ENCODE measurements at places on chromosomes 2 and 18.

DNA sequence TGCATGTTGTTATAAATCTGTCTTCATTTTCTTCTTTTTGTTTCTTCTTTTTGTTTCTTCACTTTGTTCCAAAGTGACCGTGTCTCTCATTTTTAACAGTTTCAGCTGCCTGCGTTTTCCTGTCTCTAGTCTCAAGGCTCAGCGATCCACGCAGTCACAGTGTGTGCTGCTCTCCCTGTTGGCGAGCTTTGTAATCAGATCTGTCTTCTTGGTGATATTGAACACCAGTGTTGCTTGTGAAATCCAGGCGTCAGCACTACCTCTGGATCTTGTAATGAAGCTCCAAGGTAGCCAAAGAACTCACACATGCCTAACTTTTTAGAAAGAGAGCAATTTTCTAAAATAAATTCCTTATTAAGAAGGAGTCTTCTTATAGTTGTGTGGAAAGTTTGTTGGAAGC, 13.2 kb downstream of the SNTG2 start:
- no peak for DNase-seq

DNA sequence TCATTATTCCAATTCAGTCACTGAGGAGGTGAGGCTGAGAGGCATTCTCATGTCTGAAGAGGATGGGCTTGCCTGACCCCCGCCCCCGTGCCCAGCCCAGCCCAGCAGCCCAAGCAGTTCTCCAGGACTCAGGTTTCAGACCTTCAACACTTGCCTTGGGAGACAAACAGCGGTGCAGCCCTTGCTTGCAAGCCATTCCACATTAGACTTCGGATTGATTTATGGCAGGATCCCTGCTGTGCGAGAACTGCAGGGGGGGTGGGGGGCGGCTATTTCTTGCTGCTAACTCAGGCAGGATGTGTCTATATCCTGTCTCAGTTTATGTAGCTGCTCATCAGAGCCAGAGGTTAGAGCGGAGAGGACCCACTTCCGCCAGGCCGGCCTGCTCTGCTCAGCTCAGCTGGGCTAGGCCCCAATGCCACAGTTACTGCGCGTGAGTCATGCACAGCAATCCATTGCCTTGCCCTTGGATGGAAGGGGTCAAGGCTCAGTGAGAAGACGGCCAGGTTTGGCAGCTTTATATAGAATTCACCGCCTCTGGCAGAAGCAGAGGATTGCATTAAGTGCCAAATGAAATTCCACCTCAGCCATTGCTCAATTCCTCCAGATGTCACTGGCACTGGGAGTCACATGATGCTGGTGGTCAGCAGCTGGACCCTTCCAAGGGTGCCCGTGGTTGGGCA, 1.8 kb downstream of the GYPC start:
- peak; percentile 12 for DNase-seq

- DNase-seq = no peak
Measured at GRCh38 chr2:24830351-24830750, 37.1 kb downstream of the CENPO start.

GRCh38 chr2:18559531-18560030, 872 bp downstream of the RDH14 start:
- DNase-seq = no peak

DNA sequence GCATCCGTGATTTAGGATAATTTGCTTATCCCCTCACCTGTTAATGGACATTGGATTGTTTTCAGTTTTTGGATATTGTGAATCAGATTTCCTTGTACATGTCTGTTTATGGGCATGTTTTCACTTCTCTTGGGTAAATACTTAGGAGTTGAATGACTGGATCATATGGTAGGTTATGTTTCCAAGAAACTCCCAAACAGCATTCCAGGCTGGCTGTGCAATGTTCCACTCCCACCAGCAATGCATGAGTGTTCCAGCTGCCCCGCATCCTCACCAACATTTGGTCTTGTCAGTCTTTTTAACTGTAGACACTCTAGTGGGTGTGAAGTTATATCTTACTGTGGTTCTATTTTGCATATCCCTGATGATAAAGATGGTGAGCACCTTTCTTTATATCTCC, 8.9 kb upstream of the LRRFIP1 start:
- DNase-seq = no peak

- no peak for DNase-seq
Measured at GRCh38 chr2:17951563-17951962, 73.1 kb downstream of the KCNS3 start.

DNA sequence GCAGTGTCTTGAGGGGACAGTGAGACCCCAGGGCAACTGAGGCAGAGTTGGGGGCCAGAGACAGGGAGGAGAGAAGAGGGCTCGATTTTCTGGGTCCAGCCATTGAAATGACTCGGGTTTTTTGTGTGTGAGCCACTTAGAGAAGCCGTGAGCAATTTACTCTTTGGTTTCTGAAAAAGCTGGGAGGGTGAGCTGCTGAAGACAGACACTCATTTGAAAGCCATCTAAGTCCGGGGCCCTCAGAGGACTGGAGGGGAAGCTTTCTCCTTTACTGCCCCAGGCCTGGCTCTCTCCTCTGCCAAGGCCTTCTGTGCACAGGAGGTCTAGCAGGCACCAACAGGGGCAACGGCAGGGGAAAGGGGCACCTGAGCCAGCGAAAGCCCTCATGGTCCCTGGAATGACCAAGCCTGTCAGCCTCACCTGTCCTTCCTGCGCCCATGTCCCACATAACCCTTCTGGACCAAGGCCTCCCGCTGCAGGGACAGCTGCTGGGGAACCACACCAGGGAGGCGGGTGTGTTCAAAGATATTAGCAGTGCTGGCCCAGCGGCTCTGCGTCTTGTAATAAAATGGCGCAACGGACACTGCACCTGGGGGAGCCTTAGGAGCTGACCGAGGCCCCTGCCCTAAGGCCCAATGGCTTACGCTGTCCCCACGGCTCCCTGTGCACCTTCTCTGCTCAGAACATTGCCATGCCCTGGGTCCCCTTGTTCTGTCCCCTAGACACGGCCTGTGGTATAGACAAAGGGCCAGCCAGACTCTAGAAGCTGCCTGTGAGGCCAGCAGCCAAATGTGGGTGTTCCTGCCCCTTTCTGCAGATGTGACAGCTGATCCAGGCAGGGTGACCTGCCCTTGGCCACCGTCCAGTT, 45.8 kb downstream of the HS6ST1 start:
- no peak for DNase-seq

DNA sequence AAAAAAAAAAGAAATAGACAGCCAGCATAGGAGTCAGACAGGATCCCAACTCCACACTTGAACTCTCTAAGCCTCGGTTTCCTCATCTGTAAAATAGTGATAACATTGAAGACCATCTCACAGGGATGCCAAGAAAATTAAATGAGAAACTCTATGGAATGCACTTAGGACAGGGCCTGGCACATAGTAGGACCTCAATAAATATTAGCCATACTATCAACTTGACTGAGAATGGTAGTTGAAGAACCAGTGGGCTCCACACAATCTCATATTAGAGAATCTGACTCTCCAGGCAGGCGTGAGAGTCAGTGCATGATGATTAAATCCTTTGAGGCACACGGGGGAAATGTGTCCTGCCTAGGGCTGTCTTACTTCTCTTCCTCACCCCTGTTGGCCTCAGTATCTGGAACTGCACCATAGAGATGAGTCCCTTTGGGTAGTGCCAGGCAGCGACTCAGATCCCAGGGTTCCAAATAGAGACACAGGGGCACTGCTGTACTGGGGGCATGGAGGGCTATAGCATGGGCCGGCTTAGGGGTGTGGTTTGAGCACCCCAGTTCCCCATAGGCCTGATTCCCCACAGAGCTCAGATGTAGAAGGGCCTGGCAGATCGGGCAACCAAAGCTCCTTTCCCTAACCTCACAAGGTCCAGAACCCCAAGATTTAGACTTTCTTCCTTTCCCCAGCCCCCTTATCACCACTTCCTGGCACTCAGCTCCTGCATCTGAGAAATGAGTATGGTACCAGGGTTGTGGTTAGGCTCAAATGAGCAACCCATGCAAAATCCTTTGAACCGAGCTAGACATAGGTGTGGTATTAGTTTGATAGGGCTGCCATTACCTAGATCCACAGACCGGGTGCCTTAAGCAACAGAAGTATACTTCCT, 51.3 kb upstream of the CAB39 start:
- no peak for DNase-seq

DNA sequence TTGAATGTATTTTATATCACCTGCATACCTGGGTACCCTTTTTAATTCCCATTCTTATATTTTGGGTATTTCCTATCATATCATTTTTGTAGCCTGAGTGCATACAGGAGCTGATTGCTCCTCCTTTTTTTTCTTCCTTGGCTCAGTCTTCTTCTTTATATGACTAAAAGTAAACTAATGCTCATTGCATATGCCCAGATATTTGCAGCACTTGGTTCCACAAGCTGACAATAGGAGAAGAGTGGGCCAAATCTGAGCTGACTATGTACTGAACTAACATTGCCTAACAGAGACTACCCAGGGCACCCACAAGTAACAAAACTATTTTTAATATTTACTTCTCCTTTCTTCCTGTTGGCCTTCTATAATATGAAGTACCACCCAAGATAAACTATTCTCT, 131.7 kb upstream of the SPOPL start:
- no peak for DNase-seq
